ENCODE measurements at places on chromosomes 11 and 22.

DNA sequence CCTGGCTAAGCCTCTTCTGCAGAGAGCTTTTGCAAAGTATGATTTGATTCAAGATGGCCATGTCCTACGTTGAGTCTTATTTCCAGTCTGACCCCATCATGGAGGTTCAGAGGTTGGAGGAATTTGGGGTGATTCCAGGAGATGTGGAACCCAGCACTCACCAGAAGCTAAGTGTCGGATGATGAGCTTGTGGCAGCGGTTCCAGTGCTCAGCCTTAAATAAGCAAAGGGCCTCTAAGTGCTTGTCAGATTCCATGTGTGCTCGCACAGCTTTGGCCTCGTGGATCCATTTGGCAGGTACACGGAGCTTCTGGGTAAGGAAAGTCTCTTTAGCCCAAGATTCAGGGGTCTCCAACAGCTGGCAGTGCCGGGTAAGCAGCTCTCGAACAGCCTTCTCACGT is 11.9 kb upstream of the CHRNA10 start:
- H3K4me3 ChIP-seq: no peak overlapping the region
- H3K27ac ChIP-seq: no peak overlapping the region
- no peaks in the 10 kb centered on the region for H3K27me3 ChIP-seq
- no peak for DNase-seq

DNA sequence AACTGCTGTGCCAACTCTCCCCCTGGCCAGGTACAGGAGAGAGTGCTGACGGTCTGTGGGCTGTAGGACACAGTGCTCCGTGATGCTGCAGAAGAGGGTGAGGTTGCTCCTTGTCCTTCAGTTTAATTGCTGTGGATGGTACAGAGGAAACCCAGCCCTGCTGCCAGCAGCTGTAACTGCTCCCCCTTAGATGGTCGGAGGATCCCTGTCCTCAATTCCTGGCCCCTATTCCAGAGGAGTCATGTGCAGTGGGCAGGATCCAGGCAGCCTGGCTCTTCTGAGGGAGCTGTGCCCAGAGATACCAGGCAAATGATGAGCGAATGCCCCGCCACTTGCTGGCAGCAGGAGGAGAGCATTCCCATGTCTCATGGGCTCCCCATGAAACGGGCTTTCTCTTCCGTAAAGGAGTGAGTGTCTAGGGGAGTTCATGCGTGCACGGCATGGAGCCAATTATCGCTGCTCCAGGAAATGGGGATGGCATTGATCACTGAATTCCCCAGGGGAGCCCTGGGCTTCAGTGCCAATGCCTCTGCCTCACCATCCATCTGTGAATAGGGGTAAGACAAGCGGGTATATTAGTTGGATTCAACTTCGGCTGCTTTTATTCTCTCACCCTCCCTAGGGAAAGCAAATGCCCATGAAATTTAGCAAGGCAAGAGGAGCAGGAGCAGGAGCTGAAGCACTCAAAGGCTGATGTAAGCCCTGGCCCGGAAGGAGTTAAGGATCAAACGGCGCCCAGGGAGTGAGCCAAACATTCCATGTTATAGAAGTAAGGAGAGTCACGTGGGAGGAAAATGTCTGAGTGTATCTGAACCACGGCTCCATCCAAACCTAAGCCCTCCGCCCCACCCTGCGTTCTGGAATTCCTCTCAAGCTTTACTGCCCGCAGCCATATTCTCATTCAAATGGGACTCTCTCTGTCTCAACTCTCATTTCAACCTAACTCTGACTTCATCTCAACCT is 51.0 kb upstream of the CSNK2A3 start:
- H3K4me3 ChIP-seq: no peak overlapping the region
- no peaks in the 10 kb centered on the region for H3K36me3 ChIP-seq

DNA sequence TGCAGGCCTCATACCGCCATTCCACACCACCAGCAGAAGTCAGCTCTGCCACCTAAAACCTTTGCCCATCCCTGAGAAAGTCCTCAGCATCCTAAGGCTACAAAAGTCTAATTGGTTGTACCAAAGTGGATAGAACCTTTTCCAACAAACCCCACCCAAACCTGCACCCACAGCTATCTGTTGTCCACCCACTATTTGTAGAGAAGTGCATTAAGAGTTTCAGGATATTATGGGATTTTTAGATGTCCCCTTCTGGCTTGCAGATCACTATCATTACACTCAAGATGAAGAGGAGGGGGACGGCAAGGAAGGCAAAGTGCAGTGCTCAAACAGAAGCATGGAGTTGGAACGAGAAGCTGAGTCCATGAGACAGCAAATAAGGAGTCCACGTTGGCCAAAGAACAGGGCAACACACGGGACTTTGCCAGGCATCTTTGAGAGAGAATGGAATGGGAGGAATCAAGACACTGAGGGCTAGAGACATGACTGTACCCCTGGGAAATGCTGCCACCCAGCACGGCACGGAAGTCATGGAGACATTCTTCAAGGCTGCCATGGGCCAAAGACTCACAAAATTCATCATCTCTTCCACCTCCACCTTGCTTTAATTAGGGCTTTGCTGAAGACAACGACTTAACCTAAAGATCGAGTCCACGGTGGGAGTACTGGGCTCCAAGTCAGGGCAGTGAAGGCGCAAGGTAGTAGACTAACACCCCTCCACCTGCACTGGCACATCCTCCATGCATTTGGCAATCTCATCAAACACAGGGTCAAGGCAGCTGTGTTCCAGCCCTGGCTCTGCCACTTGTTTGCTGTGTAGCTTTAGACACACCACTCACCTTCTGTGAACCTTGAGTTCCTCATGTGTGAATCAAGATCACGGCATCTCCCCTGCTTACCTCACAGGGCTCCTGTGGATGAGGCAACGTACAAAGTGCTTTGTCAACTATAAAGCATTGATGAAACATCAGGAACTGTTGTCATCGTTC is 112.9 kb upstream of the TMEM45B start:
- no peaks in the 10 kb centered on the region for H3K36me3 ChIP-seq
- no peaks in the 10 kb centered on the region for H3K4me1 ChIP-seq
- peak; percentile 17 for DNase-seq
- no peaks in the 10 kb centered on the region for H3K27me3 ChIP-seq

DNA sequence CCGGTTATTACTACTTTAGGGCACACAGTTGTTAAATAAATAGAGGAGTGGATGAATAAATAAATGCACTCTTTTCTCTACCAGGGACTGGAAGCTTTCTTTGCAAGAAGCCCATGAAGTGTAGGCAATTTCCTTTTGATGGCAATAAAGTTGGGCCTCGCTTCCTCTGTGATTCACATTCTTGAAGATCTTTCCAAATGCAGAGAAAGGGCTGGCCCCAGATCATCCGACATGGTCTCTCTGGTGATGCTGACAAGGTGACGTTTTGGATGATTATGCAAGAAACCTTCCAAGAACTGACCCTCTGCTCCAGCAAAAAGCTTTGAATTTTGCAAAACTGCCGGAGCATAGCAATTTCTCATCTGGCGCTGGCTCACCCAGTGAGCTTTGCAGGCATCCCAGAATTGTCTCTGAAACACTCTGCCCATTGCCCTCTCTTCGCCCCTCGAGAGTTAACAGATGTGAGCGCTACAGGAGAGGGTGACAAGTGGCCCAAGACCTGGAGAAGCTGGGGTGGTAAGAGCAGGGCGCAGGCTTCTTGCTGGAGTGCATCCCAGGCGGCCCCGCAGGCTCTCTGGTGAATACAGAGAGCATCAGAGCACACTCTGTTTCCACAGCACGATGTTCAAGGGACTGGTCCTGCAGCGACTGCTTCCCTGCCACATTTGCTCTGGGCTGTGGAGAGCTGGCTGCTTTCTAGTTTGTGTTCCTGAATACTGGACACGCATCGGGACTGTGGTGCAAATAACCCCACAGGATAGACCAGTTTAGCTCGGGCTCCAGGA is 11.5 kb upstream of the IFT27 start:
- no peak overlapping the region for H3K27ac ChIP-seq
- DNase-seq: no peak
- no peaks in the 10 kb centered on the region for H3K27me3 ChIP-seq
- no peaks in the 10 kb centered on the region for H3K4me1 ChIP-seq
- no peak overlapping the region for H3K4me3 ChIP-seq

- no peaks in the 10 kb centered on the region for H3K4me1 ChIP-seq
- no peak for DNase-seq
- H3K4me3 ChIP-seq: no peak overlapping the region
- no peak overlapping the region for H3K27ac ChIP-seq
- H3K27me3 ChIP-seq: no peaks in the 10 kb centered on the region
Measured at GRCh38 chr11:94882931-94883330, 90.4 kb downstream of the CWC15 start.

GRCh38 chr11:27392278-27393114 is 29.5 kb upstream of the CCDC34 start:
- no peak overlapping the region for H3K27ac ChIP-seq
- no peak for DNase-seq
- no peak overlapping the region for H3K4me3 ChIP-seq
- peaks cover 2% of the 10 kb centered on the region for H3K36me3 ChIP-seq

- H3K4me1 ChIP-seq: no peaks in the 10 kb centered on the region
- H3K27ac ChIP-seq: no peak overlapping the region
- no peaks in the 10 kb centered on the region for H3K27me3 ChIP-seq
- DNase-seq: no peak
- no peak overlapping the region for H3K4me3 ChIP-seq
Measured at GRCh38 chr11:70935006-70935768, 317.2 kb downstream of the SHANK2 start.

GRCh38 chr22:48894064-48894671 is 933.5 kb downstream of the BRD1 start:
- no peaks in the 10 kb centered on the region for H3K27me3 ChIP-seq
- no peak overlapping the region for H3K27ac ChIP-seq
- H3K36me3 ChIP-seq: peaks cover under 1% of the 10 kb centered on the region
- DNase-seq: peak; percentile 53

DNA sequence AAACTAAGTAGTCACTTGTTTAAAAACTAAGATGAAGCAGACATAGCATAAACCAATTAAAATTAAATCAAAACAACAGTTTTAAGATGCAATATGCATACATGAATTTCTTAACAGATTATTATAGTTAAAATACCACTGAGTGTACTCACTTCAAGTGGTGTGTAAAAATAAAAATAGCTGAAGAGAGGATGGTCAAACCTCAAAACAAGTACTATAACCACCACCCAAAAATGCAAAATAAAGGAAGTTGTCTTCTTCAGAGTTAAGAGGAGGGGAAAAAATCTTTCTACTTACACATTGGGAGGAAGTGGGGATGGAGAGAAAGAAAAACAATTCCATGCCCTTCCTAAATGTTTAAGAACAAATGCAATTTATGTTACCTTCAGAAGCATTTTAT is 31.9 kb downstream of the RRAS2 start:
- H3K36me3 ChIP-seq: peaks cover 2% of the 10 kb centered on the region
- no peak for DNase-seq
- H3K27ac ChIP-seq: no peak overlapping the region
- H3K27me3 ChIP-seq: no peaks in the 10 kb centered on the region
- H3K4me1 ChIP-seq: peaks cover 3% of the 10 kb centered on the region
- peak overlapping the region; percentile 6 for H3K4me3 ChIP-seq

DNA sequence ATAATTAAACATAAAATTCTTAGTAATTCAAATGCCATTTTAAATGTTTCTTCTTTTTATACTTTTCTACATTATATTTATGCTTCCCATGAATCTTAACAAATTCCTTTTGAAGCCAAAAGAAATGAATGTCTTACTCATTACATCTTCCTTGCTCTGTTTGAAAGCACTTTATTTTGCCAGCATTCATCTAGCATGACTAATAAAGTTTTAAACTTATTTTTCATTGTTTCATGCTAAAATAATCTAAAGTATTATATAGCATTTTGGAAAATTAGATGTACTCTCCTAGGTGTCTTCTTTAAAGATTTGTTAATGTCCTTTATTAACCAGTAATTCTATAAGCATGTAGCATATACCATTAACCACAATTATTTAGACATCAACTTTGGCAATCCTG is 9.7 kb upstream of the PIWIL4 start:
- H3K27ac ChIP-seq: no peak overlapping the region
- no peaks in the 10 kb centered on the region for H3K4me1 ChIP-seq
- DNase-seq: no peak
- no peaks in the 10 kb centered on the region for H3K36me3 ChIP-seq

DNA sequence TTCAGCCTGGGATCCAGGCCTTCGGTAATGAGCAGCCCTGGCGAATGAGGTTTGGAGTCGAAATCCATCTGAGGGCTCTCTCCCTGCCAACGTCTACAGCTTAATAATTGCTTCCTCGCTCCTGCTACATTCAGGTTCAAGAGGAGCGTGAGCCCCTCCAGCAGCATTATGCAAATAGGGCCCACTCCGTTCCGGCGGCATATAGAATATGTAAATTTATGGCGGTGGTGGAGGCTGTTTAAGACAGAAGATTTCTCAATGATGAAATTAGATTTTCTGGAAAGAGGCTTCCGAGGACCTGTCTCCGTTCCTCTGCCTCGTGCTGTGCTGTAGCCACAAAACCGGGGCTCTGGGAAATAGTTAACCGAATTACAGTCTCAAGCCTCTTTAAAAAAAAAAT is 402.8 kb downstream of the MIAT start:
- H3K27ac ChIP-seq: no peak overlapping the region
- H3K36me3 ChIP-seq: no peaks in the 10 kb centered on the region
- no peak for DNase-seq
- no peaks in the 10 kb centered on the region for H3K27me3 ChIP-seq
- no peak overlapping the region for H3K4me3 ChIP-seq
- no peaks in the 10 kb centered on the region for H3K4me1 ChIP-seq

- H3K27me3 ChIP-seq: no peaks in the 10 kb centered on the region
- peaks cover 7% of the 10 kb centered on the region for H3K36me3 ChIP-seq
- H3K27ac ChIP-seq: no peak overlapping the region
- no peak for DNase-seq
- no peaks in the 10 kb centered on the region for H3K4me1 ChIP-seq
Measured at GRCh38 chr22:36239150-36239400, 252 bp downstream of the APOL2 start.

GRCh38 chr11:82906236-82906635 is 4.7 kb downstream of the DDIAS start:
- peaks cover under 1% of the 10 kb centered on the region for H3K36me3 ChIP-seq
- no peaks in the 10 kb centered on the region for H3K27me3 ChIP-seq
- no peak overlapping the region for H3K27ac ChIP-seq

- peaks cover 23% of the 10 kb centered on the region for H3K4me1 ChIP-seq
- no peaks in the 10 kb centered on the region for H3K27me3 ChIP-seq
- H3K4me3 ChIP-seq: no peak overlapping the region
- no peak overlapping the region for H3K27ac ChIP-seq
- peaks cover 5% of the 10 kb centered on the region for H3K36me3 ChIP-seq
Measured at GRCh38 chr22:42945027-42945426, 69.9 kb downstream of the PACSIN2 start.

GRCh38 chr11:96878299-96879051 is 488.7 kb downstream of the JRKL start:
- no peaks in the 10 kb centered on the region for H3K36me3 ChIP-seq
- H3K4me3 ChIP-seq: no peak overlapping the region
- no peak for DNase-seq
- no peaks in the 10 kb centered on the region for H3K4me1 ChIP-seq
- no peaks in the 10 kb centered on the region for H3K27me3 ChIP-seq

DNA sequence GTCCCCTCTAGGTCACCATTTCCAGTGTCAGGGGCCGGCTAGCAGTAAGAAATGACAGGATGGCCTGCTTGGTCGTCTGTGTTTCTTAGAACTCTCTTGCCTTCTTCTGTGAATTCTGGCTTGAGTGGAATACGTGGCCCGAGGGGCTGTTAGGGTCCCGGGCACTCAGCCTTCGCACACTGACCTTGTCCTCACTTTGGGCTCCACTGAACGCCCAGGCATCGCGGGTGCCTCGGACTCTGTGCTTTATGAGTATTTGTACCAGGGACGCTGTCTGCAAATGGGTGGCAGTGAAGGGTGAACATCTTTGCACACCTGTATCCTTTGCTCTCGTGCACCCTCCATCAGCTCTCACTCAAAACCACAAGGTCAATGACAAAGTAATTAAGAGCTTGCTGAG is 123.4 kb upstream of the ANO1 start:
- H3K4me3 ChIP-seq: no peak overlapping the region
- no peaks in the 10 kb centered on the region for H3K4me1 ChIP-seq
- H3K36me3 ChIP-seq: no peaks in the 10 kb centered on the region
- H3K27me3 ChIP-seq: no peaks in the 10 kb centered on the region

Data from H9 (cell line).